Activated CD4-positive, CD25-positive, alpha-beta regulatory T cell treated with anti-CD3 and anti-CD28 coated beads, Interleukin-2, amount 50 U/mL, for 72 hours (primary cell): ENCODE measurements at places on chromosomes 5 and 9.

GRCh38 chr5:119270121-119270565 is 85.7 kb upstream of the TNFAIP8 start:
- no peak for DNase-seq

DNA sequence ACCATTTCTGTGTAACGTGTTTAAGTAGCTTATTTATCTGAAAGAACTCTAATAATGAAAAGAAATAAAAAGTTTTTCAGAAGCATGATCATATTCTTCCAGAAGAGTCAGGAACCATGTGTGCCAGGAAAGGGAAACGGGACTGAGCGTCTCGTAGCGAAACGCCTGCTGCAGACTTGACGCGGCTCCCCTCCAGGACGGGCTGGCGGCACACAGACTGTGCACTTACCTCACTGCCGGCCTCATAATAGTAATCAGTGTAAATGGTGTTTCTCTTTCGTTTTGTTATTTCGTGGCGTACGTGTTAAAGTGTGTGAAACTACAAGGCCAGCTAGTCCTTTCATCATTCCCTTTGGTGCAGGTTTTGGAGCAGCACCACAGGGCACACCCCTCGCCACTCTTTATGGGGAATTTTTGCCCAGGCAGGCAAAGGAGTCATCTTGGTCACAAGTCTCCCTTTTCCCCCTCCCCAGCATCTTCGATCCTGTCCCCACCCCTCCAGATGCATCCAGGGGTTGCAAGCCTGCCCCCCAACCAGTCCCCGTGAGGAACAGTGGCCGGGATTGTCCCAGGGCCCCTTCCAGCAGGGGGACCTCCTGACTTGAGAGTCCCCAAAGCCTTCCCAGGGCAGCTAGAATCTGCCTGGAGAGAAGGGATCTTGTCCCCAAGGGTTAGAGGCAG is 233.1 kb downstream of the FANCC start:
- no peak for DNase-seq

DNA sequence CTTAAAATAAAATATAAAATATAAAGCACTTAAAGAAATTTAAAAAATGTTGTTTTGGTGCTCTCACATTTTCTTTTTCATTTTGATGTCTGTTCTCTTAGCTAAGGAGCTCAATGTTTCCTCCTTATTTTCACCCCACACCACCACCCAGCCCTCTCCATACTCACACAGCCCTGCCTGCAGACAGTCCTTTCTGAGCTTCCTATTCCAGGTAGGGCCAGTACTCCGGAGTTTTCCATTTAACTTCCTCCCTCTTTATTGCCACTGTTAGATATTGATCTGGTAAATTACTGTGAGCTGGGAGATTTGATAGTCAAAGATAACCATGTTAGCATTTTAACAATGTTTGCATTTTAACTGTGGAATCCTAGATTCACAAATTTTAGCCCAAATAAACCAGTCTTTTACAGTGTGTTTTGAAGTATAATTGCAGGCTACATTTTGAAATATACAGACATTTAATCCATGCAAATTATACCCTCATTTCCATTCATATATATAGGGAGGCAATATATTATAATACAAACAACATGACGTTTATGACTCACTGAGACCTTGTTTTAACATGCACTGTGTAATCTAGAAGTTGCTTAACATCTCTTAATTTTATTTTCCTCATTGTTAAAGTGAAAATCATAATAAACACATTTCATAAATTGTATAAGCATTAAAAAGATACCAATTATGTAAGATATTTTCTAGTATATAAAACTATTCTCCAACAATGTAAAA is 927.1 kb downstream of the NR2F1-AS1 start:
- DNase-seq = no peak

GRCh38 chr9:86434039-86434726 is 80.0 kb upstream of the TUT7 start:
- no peak for DNase-seq

DNA sequence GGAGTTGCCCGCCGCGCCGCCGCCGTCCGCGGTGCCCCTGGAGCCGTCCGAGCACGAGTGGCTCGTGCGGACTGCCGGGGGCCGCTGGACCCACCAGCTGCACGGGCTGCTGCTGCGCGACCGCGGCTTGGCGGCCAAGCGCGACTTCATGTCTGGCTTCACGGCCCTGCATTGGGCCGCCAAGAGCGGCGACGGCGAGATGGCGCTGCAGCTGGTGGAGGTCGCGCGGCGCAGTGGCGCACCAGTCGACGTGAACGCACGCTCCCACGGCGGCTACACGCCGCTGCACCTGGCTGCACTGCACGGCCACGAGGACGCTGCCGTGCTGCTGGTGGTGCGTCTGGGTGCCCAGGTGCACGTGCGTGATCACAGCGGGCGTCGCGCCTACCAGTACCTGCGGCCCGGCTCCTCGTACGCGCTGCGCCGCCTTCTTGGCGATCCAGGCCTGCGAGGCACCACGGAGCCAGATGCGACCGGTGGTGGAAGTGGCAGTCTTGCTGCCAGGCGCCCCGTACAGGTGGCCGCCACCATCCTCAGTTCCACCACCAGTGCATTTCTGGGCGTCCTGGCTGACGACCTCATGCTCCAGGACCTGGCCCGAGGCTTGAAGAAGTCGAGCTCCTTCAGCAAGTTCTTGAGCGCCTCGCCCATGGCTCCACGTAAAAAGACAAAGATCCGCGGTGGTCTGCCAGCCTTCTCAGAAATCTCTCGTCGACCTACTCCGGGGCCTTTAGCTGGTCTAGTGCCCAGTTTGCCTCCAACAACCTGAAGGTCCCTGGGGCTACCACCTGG is 1.6 kb downstream of the SOWAHA start:
- DNase-seq = no peak

GRCh38 chr5:172322028-172322965 is 38.7 kb upstream of the UBTD2 start:
- no peak for DNase-seq

GRCh38 chr9:71920456-71921189 is 9.2 kb downstream of the C9orf85 start:
- DNase-seq = no peak

GRCh38 chr5:81424728-81425127 is 30.8 kb upstream of the ACOT12 start:
- no peak for DNase-seq

DNA sequence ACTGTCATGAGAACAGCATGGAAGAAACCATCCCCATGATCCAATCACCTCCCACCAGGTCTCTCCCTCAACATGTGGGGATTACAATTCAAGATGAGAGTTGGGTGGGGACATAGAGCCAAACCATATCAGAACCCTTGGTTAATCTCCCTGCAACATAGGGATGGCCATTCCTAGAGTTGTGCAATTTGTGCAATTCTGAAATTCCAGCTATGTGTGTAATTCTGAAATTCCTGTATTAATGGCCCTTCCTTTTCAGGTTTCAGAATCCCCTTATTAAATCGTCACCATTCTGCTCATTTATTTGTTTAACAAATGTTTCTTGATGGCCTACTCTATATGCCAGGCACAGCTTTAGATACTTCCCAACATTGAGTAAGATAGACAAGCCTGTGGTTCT is 282.6 kb downstream of the SMARCA2 start:
- DNase-seq = no peak

DNA sequence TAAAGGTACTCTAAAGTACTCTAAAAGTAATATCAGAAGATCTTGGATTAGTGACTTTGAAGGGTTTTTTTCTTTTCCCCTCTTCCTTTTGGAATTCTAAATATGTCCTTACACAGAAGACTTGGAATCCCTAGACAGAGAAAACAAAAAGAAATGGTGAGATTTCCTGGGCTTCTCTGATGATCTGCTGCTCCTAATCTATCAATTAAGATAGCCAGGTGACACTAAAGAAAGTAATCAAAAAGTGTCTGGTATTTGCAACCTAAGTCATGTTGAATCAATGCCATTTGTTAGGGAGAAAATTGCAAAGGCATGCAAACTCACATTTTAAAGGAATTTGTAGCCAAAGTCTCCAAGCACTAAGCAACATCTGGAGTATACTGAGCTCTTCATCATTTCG is 29.5 kb upstream of the MYO10 start:
- DNase-seq = no peak

DNA sequence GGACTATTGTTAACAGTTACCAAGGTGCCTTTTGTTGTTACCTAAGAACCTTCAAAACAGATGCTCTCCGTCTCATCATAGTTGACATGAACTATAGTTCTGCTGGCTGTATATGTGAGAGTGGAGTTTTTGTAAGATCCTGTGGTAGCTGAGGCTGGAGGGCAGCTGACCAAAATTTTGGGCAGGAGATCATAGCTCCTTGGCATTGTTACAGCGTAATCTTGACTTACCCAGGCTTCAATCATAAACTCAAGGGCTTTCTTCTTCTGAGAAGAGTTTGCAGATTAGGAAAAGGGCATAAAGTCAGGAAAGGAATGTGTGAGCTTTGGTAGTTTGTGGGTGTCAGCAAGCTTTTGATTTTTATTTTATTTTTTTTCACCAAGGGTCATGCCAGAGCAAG is 34.5 kb downstream of the RCL1 start:
- DNase-seq = no peak

- DNase-seq = no peak
These were observed 91.4 kb downstream of the ADAMTS12 start for GRCh38 chr5:33800241-33800950.

DNA sequence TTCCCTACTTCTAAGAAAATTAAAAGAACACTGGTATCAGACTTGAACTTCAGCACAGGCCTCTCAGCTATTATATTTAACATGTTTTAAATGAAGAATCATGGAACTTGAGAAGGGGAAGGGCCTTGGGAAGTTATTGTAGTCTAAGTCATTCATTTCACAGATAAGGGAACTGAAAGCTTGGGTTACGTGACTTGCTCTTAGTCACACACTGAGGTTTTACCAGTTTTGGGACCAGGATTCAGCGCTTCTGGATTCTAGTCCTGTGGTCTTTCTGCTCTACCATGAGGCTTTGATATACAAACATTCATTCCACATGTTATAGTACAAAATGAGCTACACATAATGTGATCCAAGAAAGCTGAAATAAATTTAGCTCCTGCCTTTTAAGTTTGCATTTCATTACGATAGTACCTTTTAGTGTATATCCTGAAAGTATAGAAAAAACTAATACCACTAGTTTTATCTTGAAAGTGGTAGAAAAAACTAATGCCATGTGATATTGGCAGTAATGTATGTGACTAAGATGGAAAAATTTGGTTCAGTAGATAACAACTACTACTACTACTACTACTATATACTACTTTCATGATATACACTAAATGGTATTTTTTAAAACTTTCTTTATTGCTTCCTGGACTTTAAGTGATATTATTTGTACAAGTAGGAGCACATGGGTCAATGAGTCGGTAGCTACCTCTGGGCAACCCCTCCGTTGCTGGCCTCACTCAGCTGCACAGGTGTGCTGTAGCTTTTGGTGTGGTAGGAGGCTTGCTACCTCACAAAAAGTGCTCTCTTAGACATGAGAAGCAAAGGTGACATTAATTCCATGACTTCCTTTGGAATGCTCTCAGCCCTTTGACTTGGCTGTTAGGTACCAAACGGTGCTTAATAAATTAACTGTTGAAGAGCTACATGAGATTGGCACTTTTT is 40.7 kb downstream of the F2RL2 start:
- DNase-seq = no peak

DNA sequence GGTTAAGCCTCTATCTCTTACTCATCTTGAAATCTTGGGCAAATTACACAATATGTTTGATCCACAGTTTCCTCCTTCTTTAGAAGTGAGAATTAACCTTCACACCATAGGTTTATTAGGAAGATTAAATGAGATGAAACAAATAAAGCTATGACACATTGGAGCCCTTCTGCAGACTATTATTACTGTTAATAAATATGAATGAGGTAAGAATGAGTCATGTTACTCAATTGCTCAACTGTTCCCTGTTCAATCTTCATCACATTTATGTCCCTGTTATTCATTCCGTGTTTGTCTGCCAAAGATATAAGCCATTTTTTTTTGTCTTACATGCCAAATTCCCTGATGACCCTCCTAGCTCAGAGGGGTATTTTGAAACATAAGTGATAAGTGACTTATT is 52.1 kb upstream of the PAPPA start:
- DNase-seq = no peak

- no peak for DNase-seq
These were observed 277.9 kb downstream of the GAS1 start for GRCh38 chr9:86669422-86669821.

GRCh38 chr5:117220730-117221129 is 646.1 kb upstream of the SEMA6A start:
- no peak for DNase-seq

DNA sequence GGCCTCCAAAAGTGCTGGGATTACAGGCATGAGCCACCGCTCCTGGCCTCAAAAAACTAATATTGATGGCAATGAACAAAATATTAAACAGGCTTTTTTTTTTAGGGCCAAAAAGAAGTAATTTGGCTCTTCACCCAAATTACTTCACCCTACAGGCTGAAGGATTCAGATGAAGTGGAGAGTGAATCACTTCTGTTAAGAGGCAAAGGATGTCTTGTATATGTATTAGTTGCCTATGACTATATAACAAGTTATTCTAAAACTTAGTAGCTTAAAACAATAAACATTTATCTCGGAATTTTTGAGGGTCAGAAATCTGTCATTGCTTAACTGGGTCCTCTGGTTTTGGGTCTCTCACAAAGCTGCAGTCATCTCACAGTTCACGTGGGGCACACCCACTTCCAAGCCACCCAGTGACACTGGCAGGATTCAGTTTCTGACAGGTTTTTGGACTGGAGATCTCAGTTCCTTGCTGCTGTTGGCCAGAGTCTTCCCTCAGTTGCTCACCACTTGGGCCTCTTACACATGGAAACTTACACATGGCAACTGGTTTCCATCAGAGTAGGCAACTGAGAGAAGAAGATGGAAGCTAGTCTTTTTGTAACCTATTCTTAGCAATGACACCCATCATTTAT is 66.7 kb downstream of the IQGAP2 start:
- no peak for DNase-seq

GRCh38 chr5:170067152-170067551 is 38.5 kb upstream of the FOXI1 start:
- DNase-seq = no peak

DNA sequence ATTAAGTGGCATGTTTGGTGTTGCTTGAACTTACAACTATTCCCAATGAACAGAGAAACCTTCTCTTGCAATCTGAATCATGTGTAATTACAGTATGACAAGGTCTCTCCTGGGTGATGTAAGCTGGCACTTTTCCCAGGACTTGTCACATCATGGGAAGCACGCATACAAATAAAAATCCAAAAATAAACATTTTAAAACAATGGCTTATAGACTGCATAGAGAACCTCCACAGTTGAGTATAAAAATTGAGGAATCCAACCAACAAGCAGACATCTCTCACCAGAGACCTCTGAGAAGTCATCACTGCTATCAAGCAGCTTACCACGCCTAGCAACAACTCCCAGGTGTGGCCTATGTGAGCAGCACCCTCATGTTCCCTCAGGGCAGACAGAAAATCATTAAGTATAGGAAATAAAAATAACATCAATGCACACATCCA is 3.9 kb downstream of the MLLT3 start:
- no peak for DNase-seq
